RPMI7951 (cell line): ENCODE measurements at places on chromosomes 12 and 14.

- DNase-seq, result no peak
These were observed 339.9 kb upstream of the RGS6 start for GRCh38 chr14:71592361-71592760.

DNA sequence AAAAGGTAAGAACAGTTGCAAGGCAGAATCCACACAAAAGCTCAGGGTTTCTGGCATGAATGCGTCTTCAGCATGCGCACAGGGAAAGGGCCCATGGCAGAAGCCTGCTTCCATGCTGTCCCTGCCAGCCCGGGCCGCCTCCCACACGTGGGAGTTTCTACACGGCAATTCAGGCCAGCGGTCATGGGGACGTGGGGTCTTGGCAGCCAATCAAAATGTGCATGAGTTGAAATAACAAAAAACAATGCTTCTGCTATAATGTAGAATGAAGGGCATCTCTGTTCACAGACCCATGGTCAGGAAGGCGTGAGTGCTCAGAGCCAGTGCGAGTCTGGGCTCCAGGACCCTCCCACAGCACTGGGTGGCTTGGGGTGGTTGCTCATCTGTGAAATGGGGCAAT is 28.6 kb downstream of the AMN start:
- DNase-seq, result no peak

GRCh38 chr14:83153081-83153480 is 1619.4 kb upstream of the SEL1L start:
- DNase-seq, result no peak

DNA sequence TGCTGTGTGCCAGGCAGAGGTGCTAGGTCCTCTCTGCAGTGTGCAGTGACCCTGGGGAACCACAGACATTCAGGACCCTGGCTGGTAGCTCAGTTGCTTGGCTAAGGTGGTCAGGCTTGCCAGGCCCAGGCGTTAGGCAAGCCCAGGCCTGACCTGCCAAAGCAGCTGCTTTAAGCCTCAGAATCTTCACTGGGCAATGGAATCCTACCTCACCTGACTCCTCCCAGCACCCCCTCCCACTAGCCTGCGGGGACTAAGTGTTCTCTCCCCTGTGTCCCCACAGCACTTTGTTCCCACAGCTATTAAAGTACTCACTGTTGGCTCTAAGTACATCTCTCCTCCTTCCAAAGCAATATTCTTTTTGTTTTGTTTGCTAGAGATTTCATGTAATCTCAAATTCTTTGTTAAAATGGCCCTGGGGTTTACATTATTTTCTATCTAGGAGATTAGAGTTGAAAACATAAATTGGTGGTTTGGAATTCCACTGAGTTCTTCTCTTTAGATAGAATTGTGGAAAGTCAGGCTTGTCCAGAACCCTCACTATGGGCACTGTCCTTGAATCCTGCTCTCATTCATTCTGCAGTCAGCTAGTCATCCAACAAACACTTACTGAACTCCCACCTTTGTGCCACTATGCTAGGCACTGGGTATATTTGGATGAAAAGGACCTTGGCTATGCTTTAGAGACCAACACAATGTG is 44.4 kb downstream of the DGLUCY start:
- no peak for DNase-seq

- DNase-seq, result peak; percentile 5
These were observed 277.9 kb downstream of the SSPN start for GRCh38 chr12:26473291-26473690.

DNA sequence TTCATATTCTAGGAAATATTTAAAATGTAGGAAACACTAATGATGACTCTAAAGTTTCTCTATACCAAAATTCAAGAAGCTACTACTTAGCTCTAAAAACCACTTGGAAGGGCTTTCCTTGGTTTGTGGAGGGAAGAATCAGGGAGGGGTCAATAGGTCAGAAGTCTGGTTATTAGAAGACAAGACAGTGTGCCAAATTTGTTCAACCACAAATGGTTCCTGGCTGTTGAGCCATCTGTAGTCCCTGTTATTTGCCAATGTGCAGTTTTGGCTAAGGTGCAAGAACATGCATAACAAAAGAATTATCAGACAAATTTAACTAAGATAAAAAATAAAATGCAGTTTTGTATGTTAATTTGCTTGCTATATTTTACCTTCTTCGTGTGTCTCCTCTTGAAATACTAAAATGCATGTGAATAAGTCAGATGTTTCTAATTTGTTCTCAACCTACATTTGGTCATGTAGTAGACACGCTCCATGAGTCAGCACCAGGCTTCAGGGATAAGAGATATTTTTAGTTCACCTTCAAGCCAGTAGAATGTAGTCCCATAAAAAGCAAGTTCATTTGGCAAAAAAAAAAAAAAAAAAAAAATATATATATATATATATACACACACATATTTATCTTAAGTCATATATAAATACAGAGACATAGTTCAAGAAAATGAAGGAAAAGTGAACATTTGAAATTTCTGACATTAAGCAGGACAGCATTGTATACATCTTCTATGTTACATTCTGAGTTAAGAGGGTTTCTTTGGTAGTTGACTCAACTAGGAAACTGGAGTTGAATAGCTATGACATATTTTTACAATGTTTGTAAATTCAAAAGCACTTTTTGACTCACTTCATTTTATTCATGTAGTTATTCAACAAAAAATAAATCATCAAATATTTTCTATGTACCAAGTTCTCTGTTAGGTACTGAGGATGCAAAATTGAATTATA is 123.3 kb downstream of the KCNC2 start:
- DNase-seq, result peak; percentile 76

GRCh38 chr12:2282318-2282717 is 229.5 kb downstream of the CACNA1C start:
- DNase-seq, result peak; percentile 42

DNA sequence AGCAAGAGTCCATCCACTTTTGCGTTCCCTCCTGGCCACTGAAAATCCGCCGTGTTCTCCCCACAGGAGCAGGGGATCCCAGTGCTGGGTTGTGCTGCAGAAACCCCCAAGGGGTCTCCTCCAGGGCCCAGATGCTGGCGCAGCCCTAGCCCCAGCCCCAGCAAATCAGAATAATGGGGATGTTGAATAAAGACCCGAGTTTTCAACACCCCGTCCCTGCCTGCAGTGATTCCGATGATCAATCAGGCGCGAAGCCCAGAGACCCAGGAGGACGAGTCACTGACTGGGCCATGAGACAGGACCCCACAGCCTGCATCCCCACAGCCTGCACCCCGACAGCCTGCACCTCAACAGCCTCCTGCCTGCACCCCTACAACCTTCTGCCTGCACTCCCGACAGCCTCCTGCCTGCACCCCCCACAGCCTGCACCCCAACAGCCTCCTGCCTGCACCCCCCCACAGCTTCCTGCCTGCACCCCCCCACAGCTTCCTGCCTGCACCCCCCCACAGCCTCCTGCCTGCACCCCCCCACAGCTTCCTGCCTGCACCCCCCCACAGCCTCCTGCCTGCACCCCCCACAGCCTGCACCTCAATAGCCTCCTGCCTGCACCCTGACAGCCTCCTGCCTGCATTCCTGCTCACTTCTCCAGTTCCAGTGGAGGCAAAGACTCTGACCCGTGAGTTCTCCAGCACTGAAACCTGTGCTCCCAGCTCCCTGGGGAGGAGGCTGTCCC is 37.2 kb downstream of the TNFAIP2 start:
- DNase-seq, result no peak

DNA sequence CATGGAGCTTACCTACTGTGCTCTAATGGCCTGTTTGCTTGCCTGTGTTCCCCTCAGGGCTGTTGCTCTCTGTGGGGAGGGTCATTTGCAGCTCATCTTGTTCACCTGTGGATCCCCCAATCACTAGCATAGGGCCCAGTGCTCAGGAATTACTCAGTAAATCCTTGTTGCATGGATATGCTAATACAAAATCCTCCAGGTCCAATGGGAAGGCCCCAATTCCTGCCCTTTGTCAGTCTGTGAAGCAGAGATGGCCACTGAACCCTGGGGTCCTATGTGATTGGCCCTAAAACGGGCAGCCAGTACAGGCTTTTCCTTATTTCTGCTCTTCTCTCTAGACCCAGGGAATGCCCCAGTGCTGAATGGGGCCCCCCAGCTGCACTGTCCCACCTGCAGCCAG is 44.1 kb downstream of the FOS start:
- DNase-seq, result no peak

DNA sequence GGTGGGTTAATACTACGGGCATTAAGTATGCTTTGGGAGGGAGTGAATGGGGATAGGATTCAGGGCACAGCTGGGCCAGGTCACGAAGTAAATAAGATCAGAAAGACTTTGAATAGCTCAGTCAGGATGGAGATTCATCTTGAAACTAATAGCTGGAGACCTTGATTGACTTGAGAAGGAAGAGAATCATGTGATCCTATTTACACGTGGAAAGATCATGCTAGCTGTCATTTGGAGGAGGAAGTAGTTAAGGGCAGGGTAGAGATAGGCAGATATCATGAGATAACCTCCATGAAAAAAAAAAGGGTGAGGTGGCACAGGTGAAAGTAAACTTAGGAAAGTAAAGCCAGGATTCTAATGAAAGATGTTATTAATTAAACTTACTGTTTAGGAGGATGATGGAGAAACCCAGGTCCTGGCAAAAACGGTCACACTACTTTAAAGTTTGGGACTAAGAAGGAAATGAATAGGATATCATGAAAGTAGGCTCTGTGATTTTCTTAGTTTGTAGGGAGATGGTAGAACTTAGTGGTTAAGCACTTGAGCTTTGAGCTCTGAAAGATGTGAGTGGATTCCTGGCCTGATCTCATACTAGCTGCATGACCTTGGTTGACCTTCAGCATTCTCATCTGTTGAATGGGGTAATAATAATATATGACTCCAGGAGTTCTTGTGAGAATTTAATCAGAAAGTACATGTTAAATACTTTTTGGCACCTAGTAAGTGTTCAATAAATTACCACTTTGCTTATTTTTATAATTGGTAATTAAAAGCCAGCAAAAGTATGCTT is 439.0 kb downstream of the NRXN3 start:
- no peak for DNase-seq

- DNase-seq, result no peak
These were observed 283.6 kb downstream of the PCNX1 start for GRCh38 chr14:71190770-71191374.

DNA sequence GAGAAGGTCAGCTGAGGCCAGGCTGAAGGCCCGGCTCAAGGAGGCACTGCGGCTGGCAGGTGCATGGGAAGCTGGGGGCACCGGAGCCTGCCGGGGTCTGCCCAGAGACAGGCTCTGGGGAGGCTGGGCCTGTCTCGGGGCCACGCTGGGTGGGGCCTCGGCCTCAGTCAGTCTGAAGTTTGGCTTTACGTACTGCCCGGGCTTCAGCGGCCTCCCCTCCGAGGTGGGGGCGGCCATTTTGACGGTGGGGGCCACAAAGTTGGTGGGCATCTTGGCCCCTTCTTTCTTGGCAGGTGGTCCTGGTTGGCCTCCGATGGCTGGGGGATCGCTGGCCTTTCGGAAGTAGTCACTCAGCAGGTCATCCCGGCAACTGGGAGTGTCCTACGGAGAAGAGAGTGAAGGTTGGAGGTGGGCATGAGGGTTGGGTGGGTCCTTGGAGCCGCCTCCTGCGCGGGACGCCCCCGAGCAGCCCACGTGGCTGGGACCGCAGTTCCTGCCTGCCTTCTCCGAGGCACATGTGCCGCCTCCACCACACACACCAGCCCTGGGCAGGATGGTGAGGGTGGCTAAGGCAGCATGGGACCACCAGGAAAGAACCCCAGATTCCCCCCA is 28.9 kb upstream of the GPR68 start:
- no peak for DNase-seq

- DNase-seq, result no peak
These were observed 232.9 kb upstream of the CPNE8 start for GRCh38 chr12:39138268-39138667.

DNA sequence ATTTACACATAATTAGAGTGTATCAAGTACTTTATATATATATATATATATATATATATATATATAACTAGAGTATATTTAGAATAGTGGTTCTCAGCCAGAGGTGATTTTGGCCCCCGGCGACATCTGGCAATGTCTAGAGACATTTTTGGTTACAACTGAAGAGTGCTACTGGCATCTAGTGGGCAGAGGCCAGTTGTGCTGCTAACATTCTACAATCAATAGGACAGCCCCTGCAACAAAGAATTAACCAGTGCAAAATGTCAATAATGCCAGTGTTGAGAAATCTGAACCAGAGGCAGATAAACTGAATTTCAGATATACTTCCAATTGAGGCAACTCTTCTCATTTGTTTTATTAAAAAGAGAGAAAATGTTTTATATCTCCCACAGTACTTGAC is 8.9 kb downstream of the GTF2A1 start:
- peak; percentile 7 for DNase-seq

DNA sequence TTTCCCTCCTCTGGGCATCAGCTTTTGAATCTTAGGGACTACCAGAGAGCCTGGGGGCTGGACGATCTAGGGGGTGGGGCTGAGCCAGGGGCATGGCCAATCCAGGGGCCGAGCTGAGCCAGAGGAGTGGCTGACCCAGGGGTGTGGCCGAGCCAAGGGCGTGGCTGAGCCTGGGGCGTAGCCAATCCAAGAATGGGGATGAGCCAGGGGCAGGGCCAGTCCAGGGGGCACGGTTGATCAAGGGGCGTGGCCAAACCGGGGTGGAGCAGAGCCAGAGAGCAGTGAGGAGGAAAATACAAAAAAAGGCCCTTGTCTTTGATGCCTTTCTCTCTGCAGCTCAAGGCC is 219.3 kb upstream of the NOS1 start:
- peak; percentile 62 for DNase-seq

DNA sequence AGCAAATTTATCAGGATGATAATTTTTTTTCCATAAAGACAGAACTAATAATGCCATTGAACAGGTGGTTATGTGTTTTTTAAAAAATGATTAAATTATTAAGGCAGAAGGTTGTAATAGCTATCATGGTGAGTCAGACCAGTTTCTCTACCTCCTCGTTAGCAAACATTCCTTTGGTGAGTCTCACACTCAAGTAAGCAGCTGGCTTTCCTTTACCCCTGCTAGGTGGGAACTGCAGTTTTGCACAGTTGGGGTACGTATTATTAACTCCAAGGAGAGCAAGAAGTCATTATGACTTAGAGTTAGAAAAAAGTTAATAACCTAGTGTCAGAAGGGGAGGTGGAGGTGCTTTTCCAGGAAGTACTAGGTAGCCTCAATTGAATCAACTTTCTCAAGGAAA is 165.3 kb downstream of the SNAPC1 start:
- DNase-seq, result peak; percentile 58

- no peak for DNase-seq
These were observed 39.5 kb upstream of the USP44 start for GRCh38 chr12:95590775-95591174.

DNA sequence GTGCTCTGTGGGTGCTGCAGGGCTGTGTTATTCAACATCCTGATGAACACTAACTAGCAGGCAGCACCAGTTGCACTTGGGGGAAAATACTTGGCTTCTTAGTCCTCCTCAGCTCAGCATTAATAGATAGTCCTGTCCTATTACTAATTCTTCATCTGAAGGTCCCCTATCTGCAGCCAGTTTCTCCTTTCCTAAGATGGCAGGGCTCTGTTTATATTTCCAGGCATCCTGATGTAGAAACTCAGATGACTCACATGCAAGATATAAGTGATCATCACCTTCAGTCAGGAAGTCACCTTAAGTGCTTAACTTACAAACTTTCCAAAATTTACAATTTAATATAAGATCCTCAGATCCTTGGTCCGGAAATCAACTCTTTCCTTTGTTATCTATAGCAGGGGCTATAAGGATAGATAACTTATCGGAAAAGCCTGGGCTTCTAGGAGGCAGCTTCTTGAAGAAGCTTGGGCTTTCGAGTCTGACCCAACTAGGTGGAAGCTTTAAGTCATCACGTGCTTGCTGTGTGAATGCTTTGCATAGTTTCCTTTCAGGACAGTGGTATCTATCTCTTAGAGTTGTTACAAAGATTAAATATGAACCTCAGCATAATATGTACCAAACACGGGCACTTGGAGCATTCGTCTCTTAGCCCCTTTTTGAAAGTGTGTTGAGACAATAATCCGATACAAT is 181.0 kb upstream of the GRIP1 start:
- no peak for DNase-seq

GRCh38 chr14:100645196-100645981 is 58.2 kb upstream of the BEGAIN start:
- peak; percentile 68 for DNase-seq
